H7 (cell line): ENCODE measurements at places on chromosomes 5 and 9. TPM values are rescaled to one million over a fixed set of nuclear protein-coding genes. Genes with fewer than 3 reads are reported as not detected.

DNA sequence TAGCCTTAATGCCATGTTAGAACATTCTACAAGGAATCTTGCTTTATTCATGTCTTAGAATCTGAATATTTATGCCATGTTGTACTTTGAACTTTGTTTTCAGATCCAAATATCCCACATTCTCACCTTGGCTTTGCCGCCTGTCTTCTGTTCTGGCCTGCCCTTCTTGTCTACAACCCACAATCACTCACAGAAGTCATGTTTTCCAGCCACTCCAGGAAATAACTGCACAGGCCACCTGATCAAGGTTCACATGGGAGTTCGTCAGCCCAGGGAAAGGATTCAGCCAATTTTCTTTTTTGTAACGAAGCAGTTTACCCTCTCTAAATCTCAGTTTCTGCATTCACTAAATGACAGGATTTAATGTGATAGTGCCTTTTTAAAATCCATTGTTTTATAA, 70.5 kb downstream of the JAKMIP2 start:
- DNase-seq = no peak

The MPDZ gene
- 22.2 and 30.6 TPM in 2 replicates for total RNA-seq

DNA sequence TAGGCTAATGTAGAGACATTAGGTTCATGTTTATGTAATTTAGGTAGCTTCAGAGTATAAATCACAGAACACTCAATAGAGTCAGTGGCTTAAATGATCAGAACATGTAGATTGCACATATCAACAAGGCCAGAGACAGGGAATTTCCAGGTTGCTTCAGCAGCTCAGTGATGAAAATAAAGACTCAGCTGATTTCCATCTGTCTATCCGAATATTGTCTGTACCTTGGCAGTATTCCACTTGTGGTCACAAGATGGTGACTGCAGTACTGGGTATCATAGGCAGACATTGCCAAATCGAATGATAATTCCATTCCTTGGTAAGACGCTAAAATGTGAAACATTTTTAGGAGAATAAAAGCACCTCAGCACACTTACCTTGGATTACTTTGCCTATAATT, 702.2 kb downstream of the MAT2B start:
- DNase-seq = no peak

DNA sequence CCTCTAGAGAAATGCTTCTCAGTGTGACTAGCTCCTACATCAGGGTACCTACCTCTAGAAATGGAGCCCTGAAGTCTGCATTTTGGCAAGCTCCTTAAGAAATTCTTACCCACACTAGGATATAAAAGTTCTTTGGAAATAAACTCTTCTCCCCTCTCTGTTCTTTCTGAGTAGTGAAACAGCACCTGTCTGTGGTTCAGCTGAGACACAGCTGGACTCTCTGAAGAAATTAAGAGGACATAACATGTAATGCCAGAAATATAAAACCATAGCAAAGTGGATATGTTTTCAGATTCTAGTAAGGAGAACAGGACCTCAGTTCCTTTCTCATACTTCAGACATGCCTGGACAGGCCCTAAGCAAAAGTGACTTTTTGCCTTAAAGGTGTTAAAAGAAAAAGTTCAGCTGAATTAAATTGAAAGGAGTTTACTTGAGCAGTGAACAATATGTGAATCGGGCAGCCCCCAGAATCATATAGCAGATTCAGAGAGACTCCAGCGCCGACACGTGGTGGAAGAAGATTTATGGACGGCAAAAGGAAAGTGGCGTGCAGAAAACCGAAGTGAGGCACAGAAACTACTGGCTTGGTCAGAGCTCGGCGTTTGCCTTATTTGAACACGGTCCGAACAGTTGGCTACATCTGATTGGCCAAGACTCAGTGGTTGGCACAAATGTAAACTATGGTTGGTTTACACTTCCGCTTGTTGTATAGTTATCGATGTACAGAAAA, 64.5 kb downstream of the PRKACG start:
- DNase-seq = no peak

DNA sequence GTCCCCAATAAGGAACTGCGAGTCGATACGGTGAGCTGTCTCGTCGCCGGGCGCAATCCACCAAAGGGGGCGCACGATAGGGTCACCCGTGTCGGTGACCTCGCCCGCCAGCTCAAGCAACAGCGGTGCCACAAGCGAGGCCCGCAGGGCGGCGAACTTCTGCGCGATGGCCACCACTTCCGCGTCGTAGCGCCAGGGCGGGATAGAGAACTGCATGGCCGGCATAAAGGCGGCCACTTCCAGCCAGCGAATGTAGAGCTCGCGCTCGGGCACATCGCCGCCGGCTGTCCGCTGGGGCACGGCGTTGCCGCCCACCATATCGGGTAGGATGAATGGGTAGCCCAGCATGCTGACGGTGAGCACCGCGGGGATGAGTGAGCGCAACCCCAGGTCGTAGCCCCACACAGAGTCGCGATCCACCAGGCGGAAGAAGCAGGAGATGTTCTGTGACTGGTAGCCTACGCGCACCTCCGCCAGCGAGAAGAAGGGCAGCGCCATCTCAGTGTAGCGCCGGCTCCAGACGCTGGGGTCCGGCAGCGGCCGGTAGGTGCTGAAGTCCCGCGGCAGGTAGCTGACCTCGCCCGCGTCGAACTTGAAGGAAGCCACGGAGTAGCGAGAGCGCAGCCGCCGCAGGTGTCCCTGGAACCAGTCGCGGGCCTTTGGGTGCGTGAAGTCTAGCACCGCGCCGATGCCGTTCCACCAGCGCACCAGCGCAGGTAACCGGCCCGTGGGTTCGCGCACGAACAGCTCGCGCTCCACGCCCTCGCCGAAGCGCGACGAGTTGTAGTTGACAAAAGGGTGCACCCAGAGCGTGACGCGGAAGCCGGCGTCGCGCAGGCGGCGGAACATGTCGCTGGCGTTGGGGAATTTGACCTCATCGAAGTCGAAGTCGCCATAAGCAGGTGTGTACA, 5.5 kb downstream of the MYORG start:
- DNase-seq = no peak
